ENCODE measurements at places on chromosomes 6 and 20.

DNA sequence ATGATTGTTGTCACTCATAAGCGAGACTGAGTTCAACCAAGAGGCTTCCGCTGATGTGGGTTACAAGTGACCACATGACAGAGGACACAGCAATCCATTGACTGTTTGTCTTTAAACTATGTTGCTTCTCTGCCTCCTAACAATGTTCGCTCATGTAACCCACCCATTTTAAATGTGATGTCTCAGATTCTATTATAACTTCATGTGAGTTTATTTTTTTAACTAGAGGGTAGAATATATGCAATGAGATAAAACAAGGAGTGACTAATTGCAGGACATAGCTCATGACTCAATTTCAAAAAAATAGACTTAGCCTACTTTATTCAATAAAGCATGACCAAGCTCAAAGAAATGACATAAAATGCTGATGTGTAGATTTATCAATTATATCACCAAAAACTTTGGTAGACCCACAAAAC, 119.2 kb upstream of the SASH1 start:
- DNase-seq = no peak

- DNase-seq = no peak
Measured at GRCh38 chr6:163014736-163015135, 287.0 kb downstream of the PACRG start.

GRCh38 chr6:32397252-32397920, 9.6 kb downstream of the BTNL2 start:
- DNase-seq = no peak

- DNase-seq = no peak
Measured at GRCh38 chr6:69390125-69390524, 406.7 kb downstream of the LMBRD1 start.

DNA sequence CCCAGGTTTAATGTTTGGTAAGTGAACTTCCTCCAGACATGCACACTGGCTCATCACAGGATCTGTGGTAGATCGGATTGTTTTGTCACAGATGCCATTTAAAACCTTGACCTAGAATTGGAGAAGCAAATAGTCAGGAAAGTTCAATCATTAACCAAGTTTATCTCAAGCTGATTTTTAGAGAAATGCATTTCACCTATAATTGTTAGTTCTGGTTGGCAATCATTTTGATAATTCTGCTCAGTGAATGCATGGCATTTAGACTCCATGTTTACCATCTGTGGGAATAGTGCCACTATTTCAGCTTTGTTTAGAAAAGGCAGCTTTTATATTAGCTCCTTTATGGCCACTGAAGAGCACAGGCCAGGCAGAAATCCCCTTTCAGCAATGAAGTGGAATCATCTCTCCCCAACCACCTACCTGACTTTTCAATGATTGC, 73.9 kb upstream of the IPCEF1 start:
- DNase-seq = no peak

GRCh38 chr20:22861990-22862389, 173.1 kb upstream of the SSTR4 start:
- no peak for DNase-seq

DNA sequence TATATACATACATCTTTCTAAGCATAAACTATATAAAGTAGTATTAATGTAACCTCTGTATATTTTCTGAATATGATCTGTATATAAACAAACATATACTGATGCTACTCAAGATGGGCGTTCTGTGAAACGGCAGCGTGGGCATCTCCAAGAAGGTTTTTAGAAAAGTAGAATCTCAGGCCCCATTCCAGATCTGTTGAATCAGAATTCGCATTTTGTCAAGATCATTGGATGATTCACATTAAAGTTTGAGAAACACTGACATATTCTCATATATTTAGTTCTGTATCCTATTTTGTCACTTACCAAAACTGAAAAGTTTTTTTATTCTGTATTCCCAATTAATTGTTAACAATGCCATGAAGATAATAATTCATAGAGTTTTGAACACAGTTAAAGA, 5.5 kb downstream of the C6orf141 start:
- no peak for DNase-seq

DNA sequence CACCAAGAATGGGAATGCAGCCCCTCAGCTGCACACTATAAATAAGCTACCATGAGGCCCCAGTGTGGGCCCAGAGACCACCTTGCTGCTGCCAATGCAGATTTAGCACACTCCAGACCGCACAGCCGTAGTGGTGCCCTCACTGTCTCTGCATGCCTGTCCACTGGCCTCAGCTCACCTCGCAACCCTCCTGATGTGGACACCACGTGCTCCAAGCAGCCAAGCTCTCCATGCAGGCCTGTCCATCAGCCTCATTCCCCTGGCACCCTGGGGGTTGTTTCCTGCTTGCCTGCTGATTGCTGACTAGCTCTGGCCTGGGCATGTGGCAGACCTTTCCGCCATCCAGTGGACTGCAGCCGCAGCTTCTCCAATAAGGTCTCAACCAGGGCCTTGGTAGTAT, 36.2 kb downstream of the ZBTB9 start:
- no peak for DNase-seq

- no peak for DNase-seq
Measured at GRCh38 chr20:38098952-38099351, 65.4 kb downstream of the RPRD1B start.

DNA sequence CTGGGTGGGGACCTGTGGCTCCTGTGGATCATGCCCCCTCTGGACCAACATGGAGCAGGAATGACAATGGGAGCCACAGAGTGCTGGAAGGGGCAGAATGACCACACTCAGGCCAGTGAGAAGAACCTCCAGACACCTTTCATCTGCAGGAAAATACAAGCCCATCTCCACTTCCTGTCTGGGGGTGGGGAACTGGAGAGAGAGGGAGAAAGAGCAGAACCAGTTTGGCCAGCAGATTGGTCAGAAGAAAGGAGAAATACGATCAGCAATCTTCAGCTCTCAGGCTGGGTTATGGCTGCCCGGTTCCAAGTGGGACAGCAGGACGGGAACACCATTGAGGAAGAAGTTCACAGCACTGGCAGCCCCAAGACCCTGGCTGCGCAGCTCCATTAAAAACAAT, 37.0 kb downstream of the BMP7 start:
- no peak for DNase-seq

- DNase-seq = no peak
Measured at GRCh38 chr6:167855825-167856425, 29.2 kb downstream of the AFDN start.

- DNase-seq = no peak
Measured at GRCh38 chr20:20664795-20665589, 47.5 kb downstream of the RALGAPA2 start.

DNA sequence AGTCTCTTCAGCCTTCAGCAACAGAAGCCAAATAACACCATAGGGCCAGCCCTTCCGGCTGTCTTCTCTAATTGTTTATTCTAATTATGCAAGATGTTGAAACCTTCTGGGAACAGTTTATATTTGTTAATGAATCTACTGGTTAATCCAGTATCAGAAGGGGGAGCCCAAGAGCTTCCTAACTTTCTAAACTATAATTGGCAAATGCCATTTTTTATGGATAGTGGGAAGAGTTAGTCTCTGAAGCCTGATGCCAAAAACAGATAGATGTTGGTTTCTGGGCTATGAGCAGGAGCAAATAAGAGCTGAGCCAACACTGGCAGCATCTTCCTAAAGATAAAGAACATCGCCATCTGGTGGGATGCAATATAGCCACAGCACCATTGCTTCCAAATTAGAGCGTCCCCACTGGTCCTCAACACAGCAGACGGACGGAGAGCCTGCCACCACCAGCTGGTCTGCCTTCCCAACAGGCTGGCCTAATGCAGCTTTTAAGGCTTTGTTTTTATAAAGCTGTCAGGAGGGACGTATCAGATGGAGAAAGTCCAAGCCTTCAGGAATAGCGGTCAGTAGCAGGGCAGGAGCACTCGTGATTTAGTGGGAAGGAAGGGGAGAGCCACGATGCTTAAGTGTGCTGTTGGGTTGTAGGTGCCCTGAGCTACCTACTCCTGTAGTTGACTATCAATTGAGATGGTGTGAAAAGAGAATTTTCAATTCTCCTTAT, 118.8 kb downstream of the RALGAPA2 start:
- no peak for DNase-seq

DNA sequence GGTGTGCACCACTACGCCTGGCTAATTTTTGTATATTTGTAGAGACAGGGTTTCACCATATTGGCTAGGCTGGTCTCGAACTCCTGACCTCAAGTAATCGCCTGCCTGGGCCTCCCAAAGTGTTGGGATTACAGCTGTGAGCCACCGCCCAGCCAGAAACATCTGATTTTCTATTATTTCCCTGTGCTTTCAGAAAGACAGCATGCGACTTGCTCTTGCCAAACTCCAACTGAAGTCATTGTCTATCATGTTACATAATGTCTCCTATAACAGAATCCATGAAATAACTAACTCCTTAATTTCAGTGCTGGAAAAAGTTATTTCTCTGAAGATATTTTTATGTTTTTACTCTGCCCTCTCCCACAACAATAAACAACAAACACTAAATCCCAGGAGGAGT, 8.5 kb downstream of the RMND1 start:
- no peak for DNase-seq

GRCh38 chr6:155103816-155104366, 108.8 kb downstream of the TIAM2 start:
- DNase-seq = no peak

DNA sequence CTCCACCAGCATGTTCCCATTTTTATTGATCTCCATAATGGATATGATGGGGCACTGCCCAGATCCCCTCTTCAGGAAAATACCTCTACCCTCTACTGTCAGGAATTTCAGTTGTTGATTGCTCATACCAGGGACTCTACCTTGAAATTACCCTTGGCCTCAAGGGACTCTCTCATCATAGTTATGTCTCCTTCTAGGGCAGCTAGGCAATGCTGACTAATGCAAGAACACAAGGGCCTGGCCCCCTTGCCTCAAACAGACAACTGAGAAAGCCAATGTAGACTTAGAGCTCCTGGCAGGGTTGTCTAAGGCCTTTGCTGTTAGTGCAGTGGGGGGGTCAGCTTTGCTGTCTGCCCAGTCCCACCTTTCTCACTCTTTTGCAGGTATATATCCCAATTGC, 493.1 kb downstream of the BTBD3 start:
- DNase-seq = no peak

DNA sequence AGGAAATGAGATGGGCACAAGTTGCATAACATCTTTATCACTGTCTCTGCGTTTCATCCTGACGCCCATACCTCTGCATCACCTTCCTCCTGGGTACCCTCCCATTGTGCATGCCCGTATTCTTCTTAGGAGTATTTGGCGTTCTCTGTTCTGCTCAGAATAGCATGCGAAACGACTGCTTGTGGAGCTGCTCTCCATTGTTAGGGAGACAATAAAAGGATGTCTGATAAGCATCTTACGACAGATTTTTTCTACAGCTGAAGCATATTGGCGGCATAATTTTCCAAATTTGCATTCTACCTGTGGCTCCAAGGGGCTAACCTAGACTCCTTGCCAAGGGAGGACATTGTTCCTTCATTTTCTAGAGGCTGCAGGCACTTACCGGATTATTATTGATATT, 118.6 kb downstream of the EDN1 start:
- DNase-seq = no peak

DNA sequence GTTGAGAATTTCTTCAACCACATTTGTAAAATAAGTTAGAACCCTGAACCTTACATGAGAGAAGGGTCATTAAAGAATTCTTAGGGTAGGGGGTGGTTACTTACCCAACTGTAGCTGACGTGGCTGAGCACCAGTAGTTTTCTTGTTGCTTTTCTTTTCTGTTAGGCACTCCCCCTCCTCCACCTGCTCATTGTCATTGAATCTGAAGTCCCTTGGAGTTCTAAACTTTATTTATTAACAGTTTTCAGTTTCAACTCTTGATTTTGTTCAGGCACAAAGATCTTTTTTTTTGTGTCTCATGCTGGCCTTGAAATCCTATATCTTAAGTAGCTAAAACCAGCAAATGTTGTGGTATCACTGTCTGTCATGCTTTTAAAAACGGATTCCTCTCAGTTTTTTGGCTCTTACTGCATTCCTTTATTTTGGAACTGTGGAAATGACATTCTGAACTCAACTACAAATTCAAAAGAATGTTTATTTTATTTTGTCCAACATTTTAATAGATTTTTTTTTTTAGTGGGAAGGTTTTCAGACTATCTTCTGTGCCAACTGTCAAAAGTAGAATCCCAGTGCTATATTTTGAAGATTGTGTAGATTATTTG, 465.2 kb downstream of the PHF3 start:
- no peak for DNase-seq

GRCh38 chr20:62606016-62606415, 36.3 kb upstream of the SLCO4A1 start:
- DNase-seq = no peak

DNA sequence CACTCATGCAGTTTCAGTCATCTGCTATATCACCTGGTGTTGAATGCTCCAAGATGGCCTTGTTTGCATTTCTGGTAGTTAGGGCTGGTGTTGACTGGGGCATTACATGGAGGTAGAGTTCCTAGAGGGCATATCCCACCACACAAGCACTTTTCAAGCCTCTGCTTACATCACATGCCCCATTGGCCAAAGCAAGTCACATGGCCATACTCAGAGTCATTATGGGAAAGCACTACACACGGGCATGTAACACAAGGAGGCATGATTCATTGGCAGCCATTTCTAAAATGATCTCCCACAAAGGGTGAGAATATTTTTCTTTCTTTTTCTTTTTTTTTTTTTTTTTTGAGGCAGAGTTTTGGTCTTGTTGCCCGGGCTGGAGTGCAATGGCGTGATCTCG, 73.2 kb downstream of the TRMT6 start:
- no peak for DNase-seq

- no peak for DNase-seq
Measured at GRCh38 chr6:90100059-90100665, 196.5 kb downstream of the BACH2 start.

GRCh38 chr20:24341781-24342180, 127.6 kb upstream of the SYNDIG1 start:
- DNase-seq = no peak

DNA sequence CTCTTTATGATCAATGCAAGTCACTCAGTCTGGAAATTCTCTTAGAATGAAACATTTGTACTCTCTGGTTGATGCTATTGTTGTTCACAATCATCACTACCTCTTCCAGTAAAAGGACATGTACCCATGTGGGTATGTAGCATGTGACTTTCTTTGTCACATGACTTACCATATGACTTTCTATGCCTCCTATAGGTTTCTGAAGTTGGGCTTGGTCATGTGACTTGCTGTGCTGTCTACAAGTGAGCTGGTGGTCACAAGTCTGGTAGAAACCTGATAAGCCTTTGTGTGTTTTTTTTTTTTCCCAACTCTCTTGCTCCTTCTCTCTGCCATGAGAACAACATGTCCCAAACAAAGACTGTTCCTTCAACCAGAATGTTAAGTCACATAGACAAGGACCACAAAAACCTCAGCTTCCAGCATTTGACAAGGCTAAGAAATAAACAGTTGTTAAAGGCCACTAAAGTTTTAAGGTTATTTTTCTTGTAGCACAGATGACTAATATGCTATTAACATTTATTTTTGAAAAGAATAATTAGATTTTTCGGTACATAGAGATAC, 379.2 kb upstream of the SLC35B3 start:
- DNase-seq = no peak

- DNase-seq = no peak
Measured at GRCh38 chr6:143245656-143246055, 185.0 kb downstream of the AIG1 start.

All from activated CD4-positive, alpha-beta T cell treated with anti-CD3 and anti-CD28 coated beads for 1 hour (primary cell).